ENCODE measurements at places on chromosomes 6 and 20. TPM values are rescaled to one million over a fixed set of nuclear protein-coding genes. Genes with fewer than 3 reads are reported as not detected.

TCP11 gene
- not detected for total RNA-seq

- no peaks in the 10 kb centered on the region for H3K4me1 ChIP-seq
- no peaks in the 10 kb centered on the region for H3K27me3 ChIP-seq
- no peak overlapping the region for H3K27ac ChIP-seq
- H3K36me3 ChIP-seq, result no peaks in the 10 kb centered on the region
These were observed 15.1 kb downstream of the RFPL4B start for GRCh38 chr6:112362027-112362795.

GRCh38 chr6:13415283-13415682 is 72.1 kb downstream of the GFOD1 start:
- H3K36me3 ChIP-seq, result no peaks in the 10 kb centered on the region
- no peak for DNase-seq
- no peak overlapping the region for H3K4me3 ChIP-seq
- peak overlapping the region; percentile 36 for H3K27ac ChIP-seq

SLPI gene
- 983 TPM for total RNA-seq

GRCh38 chr6:26457264-26457805 is 420 bp upstream of the BTN2A1 start:
- H3K27me3 ChIP-seq, result no peaks in the 10 kb centered on the region
- no peak for DNase-seq
- H3K4me3 ChIP-seq, result peak overlapping the region; percentile 94
- peak overlapping the region; percentile 91 for H3K27ac ChIP-seq

Measured in esophagus squamous epithelium (tissue), 5 donors.